Mammary epithelial cell (primary cell): ENCODE measurements at places on chromosomes 2 and 18. TPM values are rescaled to one million over a fixed set of nuclear protein-coding genes. Genes with fewer than 3 reads are reported as not detected.

- DNase-seq, result no peak
Measured at GRCh38 chr2:41600460-41600859, 447.4 kb upstream of the PKDCC start.

DNA sequence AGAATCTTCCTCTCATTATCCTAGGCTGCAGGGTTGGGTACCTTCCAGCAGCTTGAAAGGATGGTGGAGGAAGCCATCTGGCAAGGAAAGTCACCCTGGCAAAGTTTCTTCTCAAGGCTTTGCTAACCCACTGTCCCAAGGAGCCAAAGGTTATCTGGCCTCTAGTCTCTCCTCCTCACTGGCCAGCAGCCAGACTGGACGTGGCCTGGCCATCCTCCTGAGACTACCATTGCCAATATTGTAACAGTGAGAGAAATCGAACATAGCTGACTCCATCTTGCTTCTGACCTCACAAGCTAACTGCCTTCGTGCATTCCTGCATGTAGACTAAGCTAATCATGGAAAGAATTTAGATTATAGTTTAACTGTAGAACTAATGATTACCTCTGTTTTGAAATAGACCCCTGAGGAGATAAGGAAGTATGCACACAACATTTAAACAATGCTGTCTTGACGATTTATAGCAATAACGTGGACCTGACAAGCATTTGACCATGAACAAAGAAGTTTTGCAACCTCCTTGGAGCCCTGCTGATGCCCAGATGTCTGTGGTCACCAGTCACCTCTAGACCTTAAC, 7.8 kb upstream of the ANXA4 start:
- no peak for DNase-seq

DNA sequence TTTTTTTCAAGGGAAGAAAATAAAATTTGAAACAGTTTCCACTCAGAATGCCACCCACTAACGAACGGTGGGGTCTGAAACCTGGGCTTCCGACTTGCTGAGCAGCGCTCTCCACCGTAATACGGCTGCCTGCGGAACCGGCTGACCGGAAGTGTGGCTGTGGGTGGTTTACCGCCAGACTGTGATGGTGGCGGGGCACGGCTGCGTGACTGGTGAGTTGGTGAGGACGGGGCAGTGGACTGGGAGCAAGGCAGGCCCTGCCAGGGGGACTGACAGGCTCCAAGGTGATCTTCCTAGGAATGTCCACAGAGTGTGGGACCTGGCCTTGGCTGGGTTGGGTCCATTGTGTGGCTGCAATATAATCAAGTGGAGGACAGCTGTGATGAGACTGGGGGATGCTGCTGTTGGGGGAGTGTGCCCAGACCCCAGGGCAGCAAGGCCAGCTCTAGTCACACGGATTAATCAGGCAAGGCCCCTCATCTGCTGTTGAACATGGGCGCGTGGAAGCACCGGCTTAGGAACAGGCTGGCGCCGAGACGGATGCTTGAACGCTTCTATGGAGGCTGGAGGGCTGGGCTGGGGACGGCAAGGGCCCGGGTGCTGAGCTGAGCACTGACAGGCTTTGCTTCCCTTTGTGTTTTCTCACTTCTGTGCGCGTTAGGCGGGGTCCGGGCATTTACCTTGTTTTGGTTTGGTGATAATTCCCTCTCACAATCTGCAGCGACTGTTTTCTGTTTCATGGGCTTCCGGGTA, 357.7 kb upstream of the SPRED2 start:
- DNase-seq, result no peak

GRCh38 chr2:148617219-148617618, 27.3 kb upstream of the EPC2 start:
- no peak for DNase-seq

DNA sequence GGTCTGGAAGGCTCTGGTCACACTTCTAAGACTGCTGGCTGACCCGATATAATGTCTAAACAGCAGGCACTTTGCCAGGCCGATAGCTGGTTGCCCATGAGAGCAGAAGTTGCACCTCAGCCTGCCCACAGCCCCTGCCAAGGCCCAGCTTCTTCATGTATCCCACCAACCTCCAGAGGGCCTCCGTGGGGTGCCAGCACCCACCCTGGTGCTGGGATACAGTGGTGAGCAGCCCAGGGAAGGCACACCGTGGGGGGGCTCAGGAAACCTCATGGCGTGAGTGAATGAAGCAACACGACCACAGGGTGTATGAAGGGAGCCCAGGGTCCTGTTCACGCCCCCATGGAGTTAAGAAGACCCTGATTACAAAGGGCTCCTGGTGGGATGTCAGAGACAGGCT, 16.2 kb upstream of the GLI2 start:
- no peak for DNase-seq

DNA sequence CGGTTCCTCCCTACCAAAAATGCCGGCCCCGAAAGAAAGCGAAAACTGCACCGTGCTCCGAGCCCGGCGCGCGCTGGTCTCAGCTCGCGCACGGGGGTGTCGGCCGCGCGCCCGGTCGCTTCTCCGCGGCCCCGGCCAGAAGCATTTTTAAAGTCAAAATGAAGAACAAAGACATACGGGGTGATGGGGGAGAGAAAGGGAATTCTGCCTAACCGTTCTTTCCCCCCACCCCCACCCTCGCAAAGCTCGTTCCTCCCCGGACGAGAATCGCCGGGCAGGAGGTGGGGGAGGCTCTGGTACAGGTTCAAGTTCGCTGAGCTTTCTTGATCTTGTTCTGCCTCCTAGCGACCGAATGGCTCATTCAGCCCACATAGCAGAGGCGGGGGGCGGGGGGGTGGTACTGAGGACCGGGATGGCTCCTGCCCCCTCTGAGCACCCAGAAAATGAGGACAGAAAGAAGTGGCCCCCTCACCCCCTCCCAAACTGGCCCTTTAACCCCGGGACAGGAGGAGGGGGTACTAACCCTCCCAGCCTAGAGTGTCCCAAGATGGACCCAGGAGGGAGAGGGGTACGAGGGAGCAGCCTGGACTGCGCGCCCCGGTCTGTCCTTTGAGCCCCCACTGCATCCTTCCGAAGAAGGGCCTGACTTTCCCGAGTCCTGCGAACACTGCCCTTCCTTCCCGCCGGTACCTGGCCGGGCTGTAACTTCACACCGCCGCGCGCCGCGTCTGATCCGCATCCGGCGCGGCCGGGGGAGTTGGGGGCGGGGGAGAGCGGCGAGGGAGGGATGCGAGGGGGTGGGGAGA, 3.1 kb downstream of the BCL11A start:
- DNase-seq, result peak; percentile 81

DNA sequence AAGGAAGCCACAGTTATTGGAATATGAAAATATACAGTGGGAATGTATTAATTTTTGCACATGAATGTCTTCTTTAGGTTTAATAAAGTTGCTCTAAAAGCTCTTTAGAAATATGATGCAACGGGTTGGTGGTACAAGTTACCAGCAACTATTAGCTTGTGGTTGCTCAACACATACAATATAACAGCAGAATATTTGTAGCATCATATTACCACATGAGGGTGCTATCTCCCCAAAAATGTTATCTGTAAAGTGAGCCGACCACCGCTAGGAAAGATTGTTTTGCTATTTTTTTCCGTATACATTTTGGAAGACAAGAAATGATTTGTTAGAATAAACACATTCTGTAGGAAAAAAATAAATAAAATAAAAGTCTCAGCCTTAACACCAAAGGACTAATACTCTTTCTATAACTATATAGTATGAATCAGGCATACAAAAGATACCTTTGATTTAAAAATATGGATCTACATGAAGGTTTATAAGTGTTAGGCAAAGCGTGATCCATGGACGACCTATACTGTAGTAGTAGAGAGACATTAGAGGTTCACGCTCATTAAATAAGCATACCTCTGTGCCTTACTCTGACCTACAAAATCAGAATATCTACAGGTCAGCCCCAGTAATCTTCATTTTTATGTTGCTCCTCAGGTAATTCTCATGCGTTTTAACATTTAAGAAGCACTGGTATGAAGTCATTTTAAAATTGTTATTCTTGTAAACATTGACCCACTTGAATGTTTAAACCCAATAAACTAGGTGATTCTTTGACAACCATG, 1110.6 kb upstream of the ACVR2A start:
- DNase-seq, result peak; percentile 39

GRCh38 chr2:174593574-174594203, 3.9 kb downstream of the WIPF1 start:
- peak; percentile 48 for DNase-seq

GRCh38 chr18:48877941-48878340, 72.8 kb downstream of the SMAD7 start:
- DNase-seq, result no peak

DNA sequence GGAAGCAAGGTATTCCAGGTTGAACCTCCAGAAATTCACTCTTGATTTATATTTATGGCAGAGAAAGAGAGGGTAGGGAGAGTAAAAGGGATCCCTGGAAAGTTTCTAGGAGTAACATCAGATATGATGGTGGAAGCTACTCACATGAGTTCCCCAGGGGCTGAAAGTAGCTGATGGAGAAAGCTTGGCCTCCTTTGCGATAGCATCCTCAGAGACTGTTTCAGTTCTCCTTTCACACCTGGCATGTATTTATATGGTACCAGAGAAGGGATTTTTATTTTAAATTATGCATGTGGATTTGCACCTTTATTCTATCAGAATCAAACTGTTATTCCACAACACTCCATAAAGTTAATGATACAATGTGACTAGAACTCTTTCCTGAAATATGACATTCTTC, 126.3 kb upstream of the OSR1 start:
- no peak for DNase-seq

GRCh38 chr2:27083410-27084296, 2.9 kb upstream of the KHK start:
- DNase-seq, result peak; percentile 13

DNA sequence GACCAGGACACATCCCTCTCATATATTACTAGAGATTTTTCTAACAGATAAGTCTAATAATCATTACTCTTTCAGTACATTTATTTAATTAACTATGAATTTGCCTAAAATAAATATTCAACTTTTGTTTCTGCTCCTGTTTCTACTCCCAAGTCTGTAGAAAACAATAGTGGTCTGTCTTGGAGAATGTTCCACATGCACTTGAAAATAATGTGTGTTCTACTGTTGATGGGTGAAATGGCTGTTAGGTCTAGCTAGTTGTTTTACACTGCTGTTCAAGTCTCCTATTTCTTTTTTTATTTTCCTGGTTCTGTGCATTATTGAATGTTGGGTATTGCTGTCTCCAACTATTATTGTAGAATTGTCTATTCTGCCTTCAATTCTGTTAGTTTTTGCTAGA, 47.2 kb downstream of the SPOPL start:
- DNase-seq, result no peak

GRCh38 chr2:30663321-30663720, 143.9 kb downstream of the CAPN13 start:
- DNase-seq, result no peak

- DNase-seq, result no peak
Measured at GRCh38 chr2:236688157-236688556, 118.5 kb downstream of the ACKR3 start.

GRCh38 chr2:7189106-7189505, 271.9 kb downstream of the RNF144A start:
- no peak for DNase-seq

GRCh38 chr18:56379256-56379655, 259.1 kb downstream of the TXNL1 start:
- DNase-seq, result no peak

- DNase-seq, result peak; percentile 83
Measured at GRCh38 chr2:8119782-8120505, 561.9 kb upstream of the ID2 start.

Gene GALNT5
- 10.4 TPM for polyA plus RNA-seq

Gene TSPYL6
- polyA plus RNA-seq, result not detected

Gene TMEM247
- not detected for polyA plus RNA-seq

Gene SGPP2
- polyA plus RNA-seq, result 0.96 TPM

Gene COL3A1
- polyA plus RNA-seq, result 0.03 TPM

Gene POMC
- polyA plus RNA-seq, result not detected

Gene TTN
- 0.16 TPM for polyA plus RNA-seq

Gene ADNP2
- polyA plus RNA-seq, result 9.1 TPM

Gene CD8B2
- polyA plus RNA-seq, result not detected

Gene GPR35
- 0.06 TPM for polyA plus RNA-seq
